HuH-7.5 (cell line): ENCODE measurements at places on chromosomes 5 and 9.
A peak's percentile ranks its signal among the peaks of the same experiment; 100 is the strongest.

DNA sequence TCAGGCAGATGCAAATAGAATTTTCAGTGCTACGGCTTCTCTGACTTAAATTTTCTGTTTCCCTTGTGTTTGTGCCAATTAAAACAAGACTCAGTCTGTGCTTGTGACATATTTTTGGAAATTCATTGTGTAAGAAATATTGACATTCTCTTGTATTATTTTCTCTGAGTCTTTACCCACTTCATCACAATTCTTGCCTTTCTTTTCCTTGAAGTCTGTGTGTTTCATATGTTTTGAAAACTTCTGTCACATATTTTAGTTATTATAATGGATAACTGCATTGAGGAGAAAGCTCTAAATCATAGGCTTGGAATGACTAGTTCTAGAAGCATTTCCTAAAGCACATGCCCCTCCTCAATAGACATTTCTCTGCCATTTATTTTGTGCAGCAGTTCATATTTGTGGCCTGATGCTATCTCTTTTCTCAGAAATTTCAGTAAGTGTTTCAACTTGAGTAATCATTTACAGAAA, 206.6 kb downstream of the PALM2AKAP2 start:
- no peak for DNase-seq

DNA sequence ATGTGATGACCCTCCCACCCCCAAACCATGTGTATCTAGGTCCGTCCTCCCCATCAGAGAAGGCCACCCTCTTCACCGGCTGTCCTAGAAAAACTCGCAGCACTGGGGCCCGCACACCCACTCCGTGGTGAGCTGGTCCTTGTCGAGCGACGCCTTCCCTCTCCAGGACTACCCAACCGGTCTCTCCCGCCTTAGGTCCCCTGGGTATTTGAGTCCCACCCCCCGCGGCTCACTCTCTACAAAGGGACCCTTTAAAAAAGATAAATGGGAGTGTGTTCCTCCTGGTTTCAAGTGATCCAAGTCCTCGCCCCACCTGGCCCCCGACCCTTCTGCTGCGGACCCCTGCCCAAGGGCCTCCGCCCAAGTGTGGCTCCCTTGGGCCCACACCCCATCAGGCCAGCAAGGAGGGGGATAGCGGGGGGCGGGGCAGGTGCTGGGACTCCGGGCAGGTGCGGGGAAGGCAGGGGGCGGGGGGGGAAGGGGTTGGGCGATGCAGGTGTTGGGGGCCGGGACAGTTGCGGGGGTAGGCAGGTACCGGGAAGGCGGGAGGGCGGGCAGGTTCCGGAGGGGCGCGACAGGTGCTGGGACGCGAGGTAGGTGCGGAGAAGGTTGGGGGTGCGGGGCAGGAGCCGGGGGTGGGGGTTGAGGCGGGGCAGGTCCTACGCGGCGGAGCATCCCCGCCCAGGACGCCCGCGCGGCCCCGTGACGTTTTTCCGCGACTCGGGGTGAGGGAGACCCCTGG, 970 bp upstream of the ARRDC1 start:
- DNase-seq: no peak

- DNase-seq: no peak
These were observed 887 bp upstream of the PDE8B start for GRCh38 chr5:77209495-77210090.

DNA sequence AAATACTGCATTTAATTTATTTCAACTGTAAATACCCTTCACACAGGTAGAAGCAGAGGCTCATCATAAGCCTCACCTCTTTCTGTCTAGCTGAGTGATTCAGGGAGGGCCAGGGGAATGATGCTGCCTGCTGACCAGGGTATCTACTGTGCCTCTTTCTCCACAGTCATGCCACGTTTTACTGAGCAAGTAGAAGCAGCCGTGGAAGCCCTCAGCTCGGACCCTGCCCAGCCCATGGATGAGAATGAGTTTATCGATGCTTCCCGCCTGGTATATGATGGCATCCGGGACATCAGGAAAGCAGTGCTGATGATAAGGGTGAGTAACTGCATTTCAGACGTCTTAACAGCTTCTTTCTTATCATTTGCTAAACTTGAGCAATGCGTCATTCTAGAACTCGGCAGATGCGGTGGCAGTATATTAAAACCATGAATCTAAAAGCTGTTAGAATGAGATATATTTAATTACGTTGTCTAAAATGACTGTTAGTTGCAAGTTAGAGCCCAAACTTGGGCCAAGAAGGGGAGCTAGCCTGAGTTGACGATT, 50.0 kb upstream of the LRRTM2 start:
- no peak for DNase-seq

GRCh38 chr9:34279411-34279810, 49.7 kb downstream of the KIF24 start:
- no peak for DNase-seq

DNA sequence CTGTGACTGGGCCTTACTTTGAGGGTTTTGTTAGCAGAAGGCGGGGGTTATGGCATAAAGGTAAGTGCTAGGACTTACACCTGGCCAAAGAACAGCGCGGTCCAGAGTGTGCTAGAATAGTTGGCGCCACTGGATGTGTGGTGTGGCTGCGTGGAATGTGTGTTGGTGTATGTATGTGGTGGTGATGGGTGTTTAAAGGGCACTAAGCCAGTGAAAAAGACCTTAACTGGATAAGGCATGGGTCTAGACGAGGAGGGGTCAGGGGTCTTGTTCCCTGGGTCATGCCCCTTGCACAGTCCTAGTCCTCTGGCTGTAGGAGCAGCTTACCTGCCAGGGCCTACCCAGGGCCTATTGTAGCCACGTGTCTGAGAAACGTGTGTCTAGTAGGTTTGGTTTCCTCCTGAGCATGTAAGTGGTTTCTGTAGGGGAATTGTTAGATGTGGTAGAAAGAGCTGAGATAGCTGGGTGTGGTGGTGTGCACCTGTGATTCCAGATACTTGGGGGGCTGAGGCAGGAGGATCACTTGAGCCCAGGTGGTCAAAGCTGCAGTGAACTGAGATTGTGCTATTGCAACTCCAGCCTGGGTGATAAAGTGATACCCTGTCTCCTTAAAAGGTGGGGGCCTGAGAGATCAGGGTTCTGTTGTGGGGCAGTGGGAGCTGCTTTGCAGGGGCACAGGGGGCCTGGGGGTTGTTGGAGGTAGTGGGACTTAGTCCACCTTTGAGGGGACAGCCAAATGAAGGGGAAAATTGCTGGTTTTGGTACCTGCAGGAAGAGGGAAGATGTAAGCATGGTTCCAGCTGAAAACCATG, 55.2 kb downstream of the HSPA4 start:
- no peak for DNase-seq

DNA sequence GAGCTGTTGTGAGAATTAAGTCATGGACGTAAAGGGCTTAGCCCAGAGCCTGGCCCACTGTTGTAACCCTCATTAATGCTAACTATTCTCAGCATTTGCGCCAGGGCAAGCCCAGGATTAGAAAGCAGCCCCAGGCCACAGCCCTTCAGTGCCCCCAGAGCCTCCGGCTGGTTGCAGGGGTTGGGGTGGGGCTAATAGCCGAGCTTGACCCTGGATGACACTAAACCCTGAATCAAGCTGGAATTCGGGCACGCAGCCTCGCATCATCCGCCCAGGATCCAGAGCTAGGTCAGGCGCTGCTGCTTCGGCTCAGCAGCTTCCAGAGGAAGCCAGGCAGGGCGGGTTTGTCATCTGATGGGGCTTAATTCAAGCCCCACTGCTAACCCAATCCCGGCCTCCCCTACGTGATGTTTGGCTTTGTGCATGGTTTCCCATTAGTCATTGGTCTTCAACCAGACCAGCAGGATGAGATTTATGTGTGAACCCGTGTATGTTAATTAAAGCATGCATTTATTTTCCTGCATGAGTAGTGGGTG, 1.2 kb upstream of the MEGF9 start:
- no peak for DNase-seq

GRCh38 chr5:103364074-103364473, 105.5 kb downstream of the MACIR start:
- no peak for DNase-seq

DNA sequence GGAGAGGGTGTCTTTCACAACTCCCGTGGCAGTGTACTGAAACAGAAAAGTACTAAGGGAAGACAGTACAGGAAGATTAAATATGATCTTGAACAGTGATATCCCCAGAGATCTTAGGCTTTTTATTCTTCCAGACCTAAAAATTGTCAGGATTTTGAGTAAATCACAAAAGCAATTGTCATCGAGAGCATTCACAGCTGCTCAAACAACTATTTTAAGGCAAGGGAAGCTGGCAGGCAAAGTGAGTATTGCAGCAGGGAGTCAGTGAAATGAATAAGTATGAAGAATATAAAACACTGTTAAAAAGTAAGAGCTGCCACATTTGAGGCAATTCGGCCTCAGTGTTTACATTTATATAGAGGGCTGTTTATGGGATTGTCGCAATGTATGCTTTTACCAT, 479.0 kb downstream of the CAAP1 start:
- DNase-seq: no peak

GRCh38 chr9:34983209-34983608, 6.3 kb upstream of the DNAJB5 start:
- no peak for DNase-seq

- DNase-seq: no peak
These were observed 60.8 kb downstream of the DMXL1 start for GRCh38 chr5:119131530-119132304.

DNA sequence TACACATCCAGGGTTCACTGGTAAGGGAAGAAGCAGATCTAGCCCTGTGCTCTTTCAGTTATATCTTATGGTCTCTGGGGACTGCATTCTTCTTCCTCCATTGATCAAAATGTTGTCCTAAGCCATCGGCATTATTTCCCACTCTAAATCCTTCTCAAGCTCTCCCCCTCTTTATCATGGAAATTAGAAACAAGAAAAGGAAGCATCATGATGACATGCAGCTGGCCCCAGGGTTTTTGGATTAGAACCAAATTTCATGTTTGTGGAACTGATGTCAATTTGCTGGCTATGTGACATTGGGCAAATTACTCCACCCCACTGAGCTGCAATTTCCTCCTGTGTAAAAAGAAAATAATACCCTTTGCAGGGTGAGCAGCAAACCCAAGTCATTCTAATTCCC, 39.5 kb downstream of the MFAP3 start:
- no peak for DNase-seq

DNA sequence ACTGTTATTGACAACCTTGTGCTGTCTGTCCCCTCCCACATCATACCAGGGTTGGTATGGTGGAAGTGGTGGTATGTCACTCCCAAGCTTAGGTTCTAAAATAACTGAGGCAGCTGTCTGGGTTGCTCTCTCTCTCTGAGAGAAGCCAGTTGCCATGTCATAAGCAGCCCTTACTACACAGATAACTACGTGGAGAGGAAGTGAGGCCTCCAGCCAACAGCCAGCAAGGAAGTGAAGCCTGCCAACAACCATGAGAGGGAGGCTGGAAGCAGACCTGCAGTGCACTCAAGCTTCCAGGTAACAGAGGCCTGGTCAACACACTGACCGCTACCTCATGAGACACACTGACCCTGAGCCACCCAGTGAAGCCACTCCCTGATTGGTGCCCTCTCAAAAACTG, 18.6 kb downstream of the CTNNAL1 start:
- no peak for DNase-seq

GRCh38 chr9:127802576-127803443, at the start of gene FPGS:
Gene FPGS, plus strand, starts transcription at chr9:127802882. Its CDS starts 43 bp downstream, at chr9:127802925.
- peak; percentile 99 for DNase-seq
